Stimulated activated CD8-positive, alpha-beta memory T cell treated with anti-CD3 and anti-CD28 coated beads, Interleukin-7, amount 100 ng/mL, for 4 hours (primary cell): ENCODE measurements at places on chromosomes 5 and 9.

DNA sequence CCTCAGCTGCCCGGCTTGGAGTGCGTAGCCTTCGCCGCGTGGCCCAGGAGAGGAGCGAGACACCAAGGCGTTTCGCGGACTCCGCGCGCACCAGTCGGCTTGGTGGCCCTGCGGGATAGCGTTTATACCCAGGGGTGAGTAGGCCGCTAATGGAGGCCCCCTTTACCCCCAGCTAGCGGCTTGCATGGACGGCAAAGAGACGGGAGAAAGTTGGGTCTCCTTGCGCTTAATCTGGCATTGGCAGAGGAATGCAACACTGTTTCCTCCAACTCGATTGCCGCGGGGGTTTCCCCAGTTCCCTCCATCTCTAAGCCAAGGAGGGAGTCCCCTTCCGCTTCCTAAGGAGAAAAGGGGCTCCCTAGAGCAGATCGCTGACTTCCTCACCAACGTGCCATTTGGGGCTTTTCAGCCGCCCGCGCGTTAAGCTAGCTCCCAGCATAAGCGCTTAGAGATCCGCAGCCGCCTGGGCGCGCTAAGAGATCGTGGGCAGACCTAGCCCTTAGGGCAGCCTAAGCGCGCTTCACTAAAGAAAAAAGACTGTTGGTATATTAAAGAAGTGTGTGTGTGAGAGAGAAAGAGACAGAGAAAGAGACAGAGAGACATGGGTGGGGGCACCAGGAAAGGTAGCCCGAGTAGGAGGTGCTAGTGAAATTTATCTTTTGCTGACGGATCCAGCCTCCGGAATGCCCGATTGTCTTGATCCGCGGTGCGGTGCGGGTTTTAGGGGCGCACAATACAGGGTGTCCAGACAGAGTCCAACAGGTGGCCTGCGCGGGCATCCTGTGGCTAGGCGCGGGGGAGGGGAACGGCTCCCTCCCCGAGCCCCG, 597.9 kb upstream of the SGCD start:
- DNase-seq, result no peak

- no peak for DNase-seq
These were observed 16.0 kb downstream of the TRMO start for GRCh38 chr9:97906236-97906831.

DNA sequence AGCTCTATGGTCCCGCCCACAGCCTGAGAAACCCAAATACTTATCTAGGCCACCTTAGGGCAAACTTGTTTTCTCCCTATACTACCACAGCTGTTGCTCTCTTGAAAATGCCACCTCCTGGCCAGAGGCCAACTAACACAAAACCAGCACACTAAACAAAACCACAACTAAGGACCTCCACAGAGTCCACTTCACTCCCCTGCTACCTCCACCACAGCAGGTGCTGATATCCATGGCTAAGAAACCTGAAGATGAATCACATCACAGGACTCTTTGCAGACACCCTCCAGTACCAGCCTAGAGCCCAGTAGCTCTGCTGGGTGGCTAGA, 108.4 kb downstream of the ALDH1A1 start:
- no peak for DNase-seq

DNA sequence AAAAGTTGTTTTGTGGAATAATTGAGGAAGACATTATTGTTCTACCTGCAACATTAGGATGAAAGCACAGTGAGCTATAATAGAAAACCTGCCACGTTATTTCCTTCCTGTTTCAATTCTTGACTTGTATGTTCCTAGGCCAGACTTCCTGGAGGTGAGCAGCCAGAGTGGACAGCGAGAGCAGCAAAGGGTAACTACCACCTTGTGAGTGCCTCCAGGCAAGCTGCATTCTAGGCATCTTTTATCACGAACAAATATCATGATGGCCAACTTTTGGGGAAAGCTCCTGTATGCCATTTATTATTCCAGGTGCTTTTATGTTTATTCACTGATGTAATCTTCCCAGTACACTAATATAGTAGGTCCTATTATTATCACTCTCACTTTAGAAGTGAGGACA, 34.0 kb upstream of the ZSWIM6 start:
- DNase-seq, result no peak

DNA sequence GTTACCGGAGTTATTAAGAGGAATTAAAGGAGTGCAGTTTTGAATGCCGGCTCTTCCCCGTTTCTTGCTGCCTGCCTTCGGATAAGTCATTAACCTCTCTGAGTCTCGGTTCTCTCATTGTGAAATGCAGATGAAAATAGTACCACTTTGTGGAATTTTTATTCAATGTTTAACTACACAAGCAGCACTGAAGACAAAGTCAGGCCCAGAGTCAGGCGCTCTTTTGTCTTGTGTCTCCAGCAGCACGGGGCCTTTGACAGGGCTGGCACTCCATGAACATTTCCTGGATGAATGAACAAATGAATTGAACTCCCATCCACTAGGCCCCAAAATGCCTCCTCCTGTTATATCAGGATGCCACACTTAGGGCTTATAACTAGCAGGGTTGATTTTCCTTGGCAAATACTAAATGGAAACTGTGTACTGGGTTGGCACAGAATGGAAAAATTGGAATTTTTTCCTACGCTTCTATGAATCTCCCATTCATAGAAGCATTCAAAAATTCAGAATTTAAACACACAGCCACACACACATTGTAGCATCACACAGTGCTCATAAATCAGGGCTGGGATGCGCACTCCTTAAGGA, 332.8 kb downstream of the MLLT3 start:
- no peak for DNase-seq

- no peak for DNase-seq
These were observed 2.2 kb downstream of the SPOCK1 start for GRCh38 chr5:137496919-137497318.
